ENCODE measurements at places on chromosomes 4 and X.
A peak's percentile ranks its signal among the peaks of the same experiment; 100 is the strongest.

DNA sequence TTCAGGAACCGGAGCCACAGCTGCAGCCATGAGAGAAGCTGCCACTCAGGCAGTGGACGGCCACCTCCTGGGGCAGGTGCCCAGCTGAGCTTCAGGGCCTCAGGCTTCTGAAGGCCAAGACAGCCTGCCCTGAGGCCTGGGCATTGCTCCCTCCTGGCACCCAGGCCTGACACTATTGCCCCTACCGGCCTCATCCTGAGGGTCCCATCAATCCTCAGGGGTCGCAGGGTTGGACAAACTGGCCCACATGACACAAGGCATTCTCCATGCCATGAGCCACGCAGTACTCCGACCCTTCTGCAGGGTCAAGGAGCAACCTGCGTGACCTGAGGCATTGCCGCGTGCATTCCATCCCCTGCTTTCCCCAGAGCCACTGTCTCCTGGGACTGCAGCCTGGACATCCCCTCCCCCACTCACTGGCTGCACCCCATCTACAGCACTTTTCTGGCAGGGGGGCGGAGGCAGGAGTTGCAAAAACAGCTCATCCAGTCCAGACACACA, 3.0 kb upstream of the ZFP92 start:
- no peak for DNase-seq

GRCh38 chrX:136856050-136856449, 24.5 kb downstream of the RBMX start:
- DNase-seq: no peak

DNA sequence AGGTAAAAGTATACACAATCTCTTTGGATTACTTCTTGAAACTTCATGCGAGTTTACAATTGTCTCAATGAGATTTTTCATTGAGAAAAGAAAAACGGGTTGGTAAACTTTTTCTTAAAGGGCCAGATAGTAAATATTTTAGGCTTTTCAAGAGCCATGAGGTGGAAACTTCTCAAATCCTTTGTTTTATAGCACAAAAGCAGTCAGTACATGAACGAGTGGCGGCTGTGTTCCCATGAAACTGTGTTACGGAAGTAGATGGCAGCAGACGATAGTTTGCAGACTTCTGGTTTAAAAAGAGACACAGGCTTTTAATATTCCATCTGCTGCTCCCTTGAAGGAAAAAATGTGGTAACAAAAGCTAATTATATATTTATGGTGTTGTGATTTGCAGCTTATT, 332.0 kb downstream of the TENM3 start:
- DNase-seq: no peak

DNA sequence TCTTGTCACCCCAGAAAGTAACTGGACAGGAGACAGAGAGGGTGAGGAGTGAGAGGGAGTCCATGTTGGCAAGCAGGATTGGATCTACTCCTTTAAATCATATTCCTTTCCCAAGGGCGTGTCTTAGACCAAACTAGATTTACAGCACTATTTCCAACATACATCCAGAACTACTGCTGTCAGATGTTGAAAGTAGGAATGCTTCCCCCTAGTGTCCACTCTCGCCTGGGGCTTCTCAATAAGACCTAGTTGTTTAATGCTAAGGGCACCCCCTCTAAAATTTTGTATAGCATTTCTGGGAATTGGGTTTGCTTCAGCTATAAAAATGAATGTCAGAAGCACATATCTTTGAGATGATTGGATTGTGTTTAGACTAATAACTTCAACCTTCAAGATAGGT, 13.3 kb downstream of the OFD1 start:
- DNase-seq: peak; percentile 20

DNA sequence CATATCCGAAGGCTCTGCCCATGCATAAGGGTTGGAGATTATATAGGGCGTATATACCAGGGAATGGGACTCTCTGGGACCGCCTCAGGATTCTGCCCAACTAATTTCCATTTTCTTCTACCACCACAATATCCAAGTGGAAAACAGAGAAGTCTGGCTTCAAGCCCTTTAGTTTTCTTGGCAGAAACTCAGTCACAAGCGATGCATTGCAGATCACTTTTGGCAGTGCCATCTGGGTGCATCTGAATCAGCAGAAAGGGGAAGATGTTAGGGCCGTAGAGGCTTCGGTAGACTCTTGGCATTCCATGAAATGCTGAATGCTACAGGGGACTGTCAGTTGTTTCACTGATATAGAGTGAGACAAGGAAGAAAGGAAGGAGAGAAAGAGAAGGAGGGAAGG, 94.1 kb upstream of the FAM9B start:
- DNase-seq: no peak

DNA sequence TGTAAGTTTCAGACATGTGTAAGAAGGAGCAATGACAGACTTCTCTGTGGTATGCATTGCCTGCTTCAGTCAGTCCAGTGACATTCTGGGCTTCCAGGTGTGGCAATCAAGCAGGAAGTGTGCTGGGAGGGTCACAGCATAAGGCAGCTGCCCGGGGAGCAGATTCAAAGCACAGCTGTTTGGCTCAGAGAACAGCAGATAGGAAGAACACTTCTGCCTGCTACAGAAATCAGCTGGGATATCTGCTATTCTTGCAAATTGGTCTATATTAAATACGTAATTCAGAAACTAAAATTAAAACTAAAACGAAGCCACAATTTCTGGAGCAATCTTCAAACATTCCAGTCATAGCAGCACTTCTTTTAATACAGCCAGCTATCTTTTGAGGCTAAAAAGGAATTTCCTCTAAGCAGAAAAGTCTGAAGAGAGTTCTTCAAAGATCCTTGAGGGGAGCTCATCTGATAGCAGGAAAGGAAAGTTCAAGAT, 47.5 kb upstream of the GALNT7 start:
- DNase-seq: peak; percentile 79

DNA sequence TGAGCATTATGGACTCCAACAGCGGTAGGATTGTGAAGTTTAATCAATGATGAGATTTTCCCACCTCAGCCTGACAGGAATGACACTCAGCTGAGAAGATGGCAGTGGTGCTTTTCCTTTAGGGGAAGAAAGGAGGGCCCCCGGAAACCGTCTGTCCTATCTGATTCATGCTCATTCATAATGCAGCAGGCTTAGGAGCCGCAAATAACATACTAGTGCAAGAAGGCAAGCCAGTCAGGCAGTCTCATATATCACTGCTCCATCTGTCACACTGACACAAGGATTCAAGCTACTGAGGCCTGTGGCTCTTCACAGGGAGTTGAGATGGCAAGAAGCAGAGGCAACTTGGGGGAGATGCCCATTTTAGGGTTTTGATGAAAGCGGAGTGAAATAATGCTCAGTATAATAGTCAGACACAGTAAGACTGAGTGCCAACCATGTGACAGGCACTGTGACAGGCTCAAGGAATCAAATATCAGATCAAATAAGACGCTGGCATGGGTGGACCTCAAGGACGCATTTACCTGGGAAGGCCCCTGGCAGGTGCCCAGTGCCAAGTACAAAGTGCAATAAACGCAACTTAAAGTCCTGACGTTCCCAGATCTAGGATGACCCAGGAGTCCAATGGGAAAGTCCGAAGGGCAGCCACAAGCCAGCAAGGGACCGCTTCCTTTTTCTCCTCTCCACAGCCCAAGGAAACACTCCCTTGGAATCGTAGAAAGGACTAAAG, 63.4 kb downstream of the FHDC1 start:
- DNase-seq: no peak

GRCh38 chr4:71498002-71498401, 159.2 kb downstream of the SLC4A4 start:
- no peak for DNase-seq

DNA sequence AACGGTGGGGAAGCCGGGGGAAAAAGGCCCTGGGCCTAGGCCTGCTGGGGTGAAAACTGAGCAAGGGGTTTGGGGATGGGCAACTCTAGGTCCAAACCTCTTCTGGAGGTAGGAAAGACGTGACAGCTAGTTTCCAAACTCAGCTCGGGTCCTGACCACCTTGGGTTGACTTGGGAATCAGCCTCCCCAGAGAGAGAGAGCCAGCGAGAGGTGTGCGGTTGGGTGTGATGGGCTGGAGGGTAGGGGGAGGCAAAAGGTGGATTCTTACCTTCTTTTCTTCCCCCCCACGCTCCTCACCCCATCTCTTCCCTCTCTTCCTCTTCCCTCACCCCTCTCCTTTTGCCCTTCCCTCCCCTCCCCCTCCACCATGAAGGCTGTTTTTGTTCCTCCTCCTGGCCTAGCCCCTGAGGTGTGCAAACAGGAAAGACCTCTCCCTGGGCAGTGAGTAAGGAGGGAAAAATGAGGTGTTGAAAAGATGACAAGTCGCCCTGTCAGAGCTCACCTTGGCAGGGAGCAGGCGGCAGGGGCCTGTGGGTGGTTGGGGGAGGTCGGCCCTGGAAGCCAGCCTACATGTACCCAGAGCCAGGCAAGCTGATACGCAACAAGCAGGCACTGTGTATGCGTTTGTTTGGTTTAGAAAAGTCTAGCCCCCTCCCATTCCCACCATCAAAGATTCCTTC, 14.8 kb downstream of the PJA1 start:
- no peak for DNase-seq

DNA sequence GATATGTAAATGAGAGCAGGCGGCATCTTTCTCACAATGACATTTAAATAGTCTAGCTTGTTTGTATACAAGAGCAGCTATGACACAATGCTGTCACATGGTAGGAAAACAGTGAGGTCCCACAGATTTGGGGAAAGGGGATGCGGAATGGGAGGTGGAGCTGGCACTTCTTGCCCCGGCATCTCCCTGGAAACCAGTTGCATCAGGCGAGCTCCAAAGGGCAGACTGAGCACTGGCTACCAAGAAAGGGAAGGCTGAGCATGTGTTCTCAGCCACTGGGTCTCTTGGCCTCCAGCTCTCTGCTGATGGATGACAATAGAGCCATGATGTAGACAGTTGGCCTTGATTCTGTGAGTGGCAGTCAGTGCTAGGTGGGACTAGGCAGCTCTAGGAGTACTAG, 109.0 kb downstream of the UCHL1 start:
- DNase-seq: no peak

DNA sequence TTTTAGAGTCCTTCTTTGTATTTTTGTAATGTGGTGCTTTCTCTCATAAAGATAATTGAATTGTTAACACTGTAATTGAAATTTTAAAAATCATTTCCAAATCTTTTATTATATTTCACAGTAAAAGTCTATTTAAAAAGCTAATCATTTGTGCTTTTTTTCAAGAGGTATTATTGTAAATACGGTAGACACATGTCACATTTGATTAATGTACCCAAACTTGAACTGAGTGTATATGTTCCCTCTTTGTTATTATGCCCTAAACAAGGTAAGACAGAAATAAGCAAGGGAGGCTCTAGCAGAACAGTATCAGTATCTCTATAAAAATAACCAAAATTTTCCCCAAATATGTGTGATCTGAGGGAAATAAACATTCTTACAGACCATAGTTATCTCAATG, 21.5 kb upstream of the LARP1B start:
- no peak for DNase-seq

DNA sequence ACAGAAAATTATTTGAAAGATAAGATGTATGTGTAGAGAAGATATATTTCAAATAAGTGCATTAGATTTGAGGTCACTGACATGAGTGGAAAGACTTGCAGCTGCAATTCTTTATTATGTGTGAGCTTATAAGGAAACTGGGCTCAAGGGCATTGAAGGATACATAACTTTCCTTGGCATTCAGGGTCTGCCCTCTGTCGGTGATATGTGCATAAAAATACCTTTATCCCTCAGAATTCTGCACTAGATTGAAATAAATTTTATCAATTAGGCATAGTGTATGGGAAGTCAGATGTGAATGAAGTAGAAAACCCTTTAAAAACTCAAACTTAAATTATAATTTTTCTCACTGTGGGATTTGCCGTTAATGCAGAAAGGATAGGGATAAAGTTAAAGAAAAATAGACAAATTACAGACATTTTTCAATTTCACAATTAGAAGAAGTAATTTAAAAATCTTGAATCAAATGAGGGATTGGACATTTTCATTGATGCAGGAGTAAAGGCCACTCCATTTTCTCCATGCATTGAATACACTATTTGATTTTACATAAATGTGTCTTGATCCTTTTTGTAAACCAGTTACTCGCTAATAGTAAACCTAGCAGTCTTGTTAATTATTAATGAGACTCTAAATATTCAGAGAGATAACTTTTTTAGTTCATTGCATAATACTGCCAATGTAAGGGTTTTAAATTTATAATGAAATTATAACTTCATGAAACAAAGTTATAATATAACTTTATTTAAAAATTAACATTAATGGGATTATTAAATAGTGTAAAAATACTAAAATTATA, 21.0 kb upstream of the ETNPPL start:
- no peak for DNase-seq

DNA sequence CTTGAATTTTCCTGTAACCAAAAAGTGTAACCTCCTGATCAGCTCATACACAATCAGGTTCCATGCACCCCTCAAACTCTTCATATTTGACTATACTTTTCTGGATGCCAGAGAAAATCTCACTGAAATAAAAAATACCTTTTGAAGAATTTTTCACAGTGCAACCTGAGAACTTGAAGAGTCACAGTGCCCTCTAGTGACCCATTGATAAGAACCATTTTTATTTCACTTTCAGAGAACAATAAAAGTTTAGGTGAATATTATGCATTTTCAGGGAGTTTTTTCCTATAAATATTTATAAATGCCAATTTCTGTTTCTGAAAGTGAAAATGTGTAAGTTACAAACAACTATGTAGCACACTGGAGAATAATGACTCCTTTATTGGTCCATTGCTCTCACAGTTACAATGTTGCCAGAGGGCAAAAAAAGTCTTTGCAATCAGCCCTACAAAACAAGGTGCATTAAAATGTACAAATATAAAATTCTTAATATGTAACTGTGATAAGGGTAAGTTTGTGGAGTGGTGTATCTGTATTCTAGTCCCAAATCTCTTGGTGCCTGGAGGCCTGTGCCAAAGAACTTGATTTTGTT, 153.6 kb upstream of the INTU start:
- DNase-seq: no peak

GRCh38 chr4:76447393-76447851, 12.4 kb downstream of the SHROOM3 start:
- DNase-seq: no peak

DNA sequence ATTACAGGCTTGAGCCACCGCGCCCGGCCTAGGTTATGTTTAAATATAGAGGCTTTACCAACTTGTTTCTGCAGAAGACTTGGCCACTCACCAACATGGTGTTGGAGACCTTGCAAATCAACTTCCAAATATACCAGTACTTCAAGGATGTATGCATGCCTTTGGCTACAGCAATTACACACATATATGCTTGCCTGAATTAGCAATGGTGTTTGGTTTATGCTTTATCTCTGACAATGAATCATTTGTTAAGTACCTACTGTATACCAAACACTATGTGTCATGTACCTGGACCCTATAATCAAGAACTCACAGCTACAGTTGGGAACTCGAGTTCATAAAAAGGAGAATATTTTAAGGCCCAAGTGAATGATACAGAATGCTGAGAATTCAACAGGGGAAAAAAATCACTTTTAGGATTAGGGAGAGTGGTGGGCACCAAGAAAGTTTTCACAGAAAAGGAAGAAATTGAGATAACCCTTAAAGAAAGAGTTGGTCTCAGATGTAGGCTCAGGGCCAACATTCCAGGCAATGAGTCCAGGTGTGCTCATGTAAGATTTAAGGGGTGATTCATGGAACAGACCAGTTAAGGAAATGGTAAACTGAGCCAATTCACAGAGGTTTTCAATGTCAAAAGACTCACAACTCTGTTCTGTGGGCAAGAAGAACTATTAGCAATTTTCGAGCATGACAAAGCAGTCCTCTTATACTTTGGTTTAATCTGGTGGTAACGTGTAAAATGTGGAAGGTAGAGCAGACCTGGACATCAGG, 98.9 kb downstream of the BCOR start:
- no peak for DNase-seq

- no peak for DNase-seq
Observed at GRCh38 chr4:148151806-148152205, 290.4 kb downstream of the NR3C2 start.

- DNase-seq: no peak
Observed at GRCh38 chrX:71976753-71977152, 66.1 kb downstream of the NHSL2 start.
